ENCODE measurements at places on chromosomes 6 and 20.

- DNase-seq, result no peak
Observed at GRCh38 chr6:169980826-169981450, 229.5 kb downstream of the ERMARD start.

DNA sequence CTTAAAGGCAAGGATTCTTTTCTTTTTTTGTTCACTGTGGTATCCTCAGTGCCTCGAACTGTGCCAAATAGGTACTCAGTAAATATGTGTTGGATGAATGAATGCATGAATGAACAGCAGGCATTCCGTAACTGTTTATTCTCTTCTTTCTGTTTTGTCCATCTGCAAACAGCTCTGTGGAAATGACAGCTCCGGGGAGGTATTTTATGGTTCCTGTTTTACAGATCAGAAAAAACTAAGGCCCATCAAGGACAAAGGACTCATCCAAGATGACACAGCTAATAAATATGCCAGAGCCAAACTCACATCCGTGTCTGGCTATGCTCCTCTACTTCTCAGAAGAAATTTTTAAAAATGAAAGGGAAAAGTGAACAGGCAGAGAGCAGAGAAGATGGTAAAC, 21.0 kb downstream of the JPH2 start:
- no peak for DNase-seq

GRCh38 chr20:57473246-57474048, 51.5 kb downstream of the CTCFL start:
- DNase-seq, result no peak

DNA sequence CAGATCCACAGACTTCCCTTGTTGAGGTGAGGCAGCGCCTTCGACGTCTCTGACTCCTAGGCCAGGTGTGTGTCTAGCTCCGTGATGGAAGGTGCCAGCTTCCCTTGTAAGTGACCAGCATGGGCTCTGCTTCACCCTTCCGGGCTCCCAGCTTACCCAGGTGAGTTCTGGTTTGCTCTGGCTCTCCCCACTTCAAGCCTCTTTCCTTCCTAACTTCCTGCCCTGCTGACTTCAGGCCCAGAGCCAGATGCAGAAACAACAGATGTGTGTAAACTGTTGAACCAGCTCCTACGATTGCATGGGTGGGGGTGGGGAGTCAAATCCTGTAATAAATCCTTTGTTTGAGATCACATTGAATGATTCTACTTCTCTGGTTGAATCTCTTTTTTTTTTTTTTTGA, 51.6 kb upstream of the BMP6 start:
- peak; percentile 7 for DNase-seq

DNA sequence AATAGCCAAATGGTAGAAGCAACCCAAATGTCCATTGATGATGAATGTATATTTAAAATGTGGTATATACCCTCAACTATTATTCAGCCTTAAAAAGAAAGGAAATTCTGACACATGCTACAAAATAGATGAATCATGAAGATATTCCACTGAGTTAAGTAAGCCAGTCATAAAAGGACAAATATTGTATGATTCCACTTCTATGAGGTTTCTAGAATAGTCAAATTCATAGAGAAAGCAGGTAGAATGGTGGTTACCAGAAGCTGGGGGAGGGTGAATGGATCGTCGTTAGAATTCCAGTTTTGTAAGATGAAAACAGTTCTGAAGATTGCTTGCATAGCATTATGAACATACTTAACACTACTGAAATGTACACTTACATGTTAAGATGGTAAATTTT, 214.3 kb upstream of the MYLIP start:
- no peak for DNase-seq

- DNase-seq, result no peak
Observed at GRCh38 chr20:61628901-61629601, 377.0 kb downstream of the CDH4 start.

- no peak for DNase-seq
Observed at GRCh38 chr6:14734052-14734415, 511.8 kb upstream of the JARID2 start.
